ENCODE measurements at places on chromosomes 2 and 18.

- no peak for DNase-seq
Observed at GRCh38 chr2:30964334-30965005, 157.2 kb upstream of the CAPN13 start.

DNA sequence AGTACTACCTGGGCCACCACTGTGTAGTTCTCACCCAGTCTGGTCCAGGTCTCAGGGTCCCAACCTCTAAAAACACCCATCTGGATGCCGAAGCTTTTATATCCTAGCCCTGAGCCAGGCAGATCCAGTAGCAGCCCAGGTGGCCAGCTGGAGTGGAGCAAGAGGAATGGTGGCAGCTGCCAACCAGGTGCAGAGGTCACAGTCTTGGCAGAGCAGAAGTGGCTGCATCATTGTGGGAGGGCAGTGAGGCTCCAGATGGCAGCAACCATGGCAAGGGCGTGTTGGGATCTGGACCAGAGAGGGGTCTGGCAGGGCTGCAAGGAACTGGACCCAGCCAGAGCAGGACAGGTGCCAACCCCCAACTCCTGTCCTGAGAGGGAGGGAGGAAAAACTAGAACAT lies 72.2 kb upstream of the AGAP1 start:
- DNase-seq, result no peak

GRCh38 chr2:53058526-53058925 lies 709.1 kb upstream of the CHAC2 start:
- no peak for DNase-seq

- no peak for DNase-seq
Observed at GRCh38 chr2:196839574-196839973, 30.4 kb upstream of the C2orf66 start.

DNA sequence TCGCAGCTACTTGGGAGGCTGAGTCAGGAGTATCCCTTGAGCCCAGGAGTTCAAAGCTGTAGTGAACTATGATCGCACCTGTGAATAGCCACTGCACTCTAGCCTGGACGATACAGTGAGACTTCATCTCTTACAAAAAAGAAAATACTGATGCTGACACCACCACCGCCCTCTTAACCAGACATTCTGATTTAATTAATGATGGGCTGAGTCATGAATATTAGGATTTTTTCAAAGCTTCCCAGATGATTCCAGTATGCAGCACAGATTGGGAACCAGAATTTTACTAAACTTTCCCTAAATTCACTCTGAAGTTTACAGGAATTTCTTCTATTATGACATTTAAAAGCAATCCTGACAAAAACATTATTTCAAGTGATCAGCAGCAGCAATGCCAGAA lies 130.1 kb downstream of the ERBB4 start:
- no peak for DNase-seq

DNA sequence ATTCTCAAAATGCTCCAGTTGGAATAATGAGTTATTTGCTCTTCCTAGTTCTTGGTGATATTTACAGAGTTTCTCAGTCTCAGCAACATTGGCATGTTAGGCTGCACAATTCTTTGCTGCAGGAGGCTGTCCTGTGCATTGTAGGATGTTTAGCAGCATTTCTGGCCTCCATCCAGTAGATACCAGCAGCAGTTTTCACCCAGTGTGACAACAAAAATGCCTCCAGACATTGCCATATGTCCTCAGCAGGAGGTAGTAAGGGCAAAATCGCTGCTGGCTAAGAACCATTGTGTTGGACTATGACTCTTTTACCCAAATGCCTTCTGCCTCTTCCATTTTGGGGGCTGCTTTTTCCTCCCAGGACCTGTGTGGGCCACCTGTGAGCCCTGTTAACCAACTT lies 50.4 kb downstream of the PAX8 start:
- DNase-seq, result no peak
